Breast epithelium (tissue), 4 donors: ENCODE measurements at places on chromosomes 3 and 15. TPM values are rescaled to one million over a fixed set of nuclear protein-coding genes. Genes with fewer than 3 reads are reported as not detected.

DNA sequence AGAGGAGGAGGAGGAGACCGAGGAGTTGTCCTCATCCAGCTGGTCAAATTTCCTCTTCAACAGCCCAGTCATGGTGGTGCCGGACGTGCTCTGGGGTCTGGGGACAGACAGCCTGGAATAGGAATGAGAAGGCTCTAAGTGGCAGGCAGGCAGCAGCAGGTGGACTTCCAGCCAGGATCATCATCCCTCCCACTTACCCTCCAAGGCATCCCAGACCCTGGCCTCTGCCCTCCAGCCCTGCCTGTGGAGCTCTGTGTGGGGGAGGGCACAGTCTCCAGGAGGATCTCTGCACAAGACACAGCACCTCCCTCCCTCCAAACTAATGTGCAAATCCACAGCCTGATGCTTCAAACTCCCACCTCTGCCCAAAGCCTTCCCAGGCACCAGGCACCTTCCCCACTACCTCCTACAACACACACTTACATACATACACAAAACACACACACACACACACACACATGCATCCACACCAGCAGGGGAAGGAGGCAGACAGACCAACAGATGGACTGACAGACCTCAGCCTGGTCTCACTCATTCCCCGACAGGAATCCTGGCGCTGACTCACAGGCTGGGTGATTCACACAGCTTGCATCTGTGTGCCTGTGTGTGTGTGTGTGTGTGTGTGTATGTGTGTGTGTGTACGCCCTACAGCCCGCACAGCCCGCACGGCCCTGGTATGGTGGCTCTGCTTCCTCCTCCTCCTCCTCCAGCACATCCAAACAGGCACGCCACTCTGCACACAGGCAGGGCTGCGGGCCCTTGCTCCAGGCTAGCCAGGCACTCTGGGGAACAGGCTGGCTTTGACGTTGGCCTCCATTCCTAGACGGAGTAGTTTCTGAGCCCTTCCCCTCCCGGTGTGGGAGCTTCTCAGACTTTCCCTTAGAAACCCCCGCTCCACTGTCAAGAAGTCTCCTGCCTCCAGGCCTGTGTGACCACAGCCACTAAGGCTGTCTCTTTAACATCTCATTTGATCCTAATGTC, 6.5 kb downstream of the CSRNP1 start:
- no peaks in the 10 kb centered on the region for H3K27me3 ChIP-seq
- peaks cover 21% of the 10 kb centered on the region for H3K4me1 ChIP-seq
- peak overlapping the region; percentile 91 for H3K27ac ChIP-seq

- no peaks in the 10 kb centered on the region for H3K36me3 ChIP-seq
- H3K4me1 ChIP-seq, result no peaks in the 10 kb centered on the region
- H3K27ac ChIP-seq, result no peak overlapping the region
- H3K4me3 ChIP-seq, result no peak overlapping the region
- DNase-seq, result no peak
- no peaks in the 10 kb centered on the region for H3K27me3 ChIP-seq
Observed at GRCh38 chr3:174308736-174309135, 550.4 kb upstream of the NAALADL2 start.

DNA sequence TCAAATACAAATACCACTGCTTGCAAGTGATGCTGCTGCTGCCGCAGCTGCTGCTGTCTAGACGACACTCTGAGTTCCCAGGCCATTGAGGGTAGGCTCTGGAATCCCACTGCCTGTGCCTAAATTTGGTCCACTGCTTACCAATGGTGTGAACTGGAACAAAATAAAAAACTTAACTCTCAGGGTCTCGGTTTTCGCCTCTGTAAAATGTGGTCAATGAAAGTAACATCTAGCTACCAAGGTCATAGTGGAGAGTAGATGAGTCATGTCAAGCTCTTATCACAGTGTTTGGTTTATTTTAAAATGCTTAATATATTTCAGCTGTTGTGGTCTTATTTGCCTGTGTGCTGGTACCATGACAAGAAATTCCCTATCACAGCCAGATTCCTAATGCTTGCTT, 299.3 kb downstream of the CLSTN2 start:
- DNase-seq, result no peak
- H3K27ac ChIP-seq, result no peak overlapping the region
- H3K4me3 ChIP-seq, result no peak overlapping the region

DNA sequence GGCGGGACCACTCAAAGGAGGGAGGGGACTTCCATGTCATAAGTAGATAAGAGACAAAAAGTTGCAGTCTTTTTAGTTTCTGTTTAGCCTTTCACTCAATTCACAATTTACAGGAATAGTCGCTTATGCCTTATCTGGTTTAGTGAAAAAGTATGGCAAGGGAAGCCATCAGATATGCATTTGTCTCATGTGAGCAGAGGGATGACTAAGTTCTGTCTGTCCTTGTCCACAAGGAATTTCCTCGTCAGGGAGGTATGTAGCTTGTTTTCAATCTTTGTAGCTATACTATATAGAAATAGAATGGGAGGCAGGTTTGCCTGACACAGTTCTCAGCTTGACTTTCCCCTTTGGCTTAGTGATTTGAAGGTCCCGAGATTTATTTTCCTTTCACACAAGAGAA, 882.8 kb downstream of the NAALADL2 start:
- no peak overlapping the region for H3K4me3 ChIP-seq
- no peak for DNase-seq
- no peaks in the 10 kb centered on the region for H3K36me3 ChIP-seq
- H3K27me3 ChIP-seq, result no peaks in the 10 kb centered on the region
- no peak overlapping the region for H3K27ac ChIP-seq
- no peaks in the 10 kb centered on the region for H3K4me1 ChIP-seq

EOMES gene
- total RNA-seq, result 0.48 TPM

DNA sequence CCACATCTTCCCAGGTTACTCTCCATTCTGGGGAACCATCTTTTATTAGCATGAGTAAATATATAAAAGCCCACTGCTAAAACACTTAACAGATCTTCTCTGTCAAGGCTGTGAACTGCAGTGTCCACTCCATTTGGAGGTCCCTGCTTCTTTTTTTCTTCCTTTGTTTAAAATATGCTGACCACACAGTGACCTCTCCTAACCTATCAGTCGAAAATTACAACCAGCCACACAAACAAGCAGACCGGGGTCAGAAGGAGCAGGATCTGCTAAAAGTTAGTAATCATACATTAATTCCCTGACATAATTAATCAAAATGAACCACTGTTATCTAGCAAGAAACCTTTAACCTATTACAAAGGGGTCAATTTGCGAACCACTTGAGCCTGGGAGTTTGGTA, 427.9 kb upstream of the NR2F2 start:
- H3K4me1 ChIP-seq, result no peaks in the 10 kb centered on the region
- no peak overlapping the region for H3K27ac ChIP-seq
- H3K27me3 ChIP-seq, result no peaks in the 10 kb centered on the region
- no peaks in the 10 kb centered on the region for H3K36me3 ChIP-seq

- no peak overlapping the region for H3K27ac ChIP-seq
- no peaks in the 10 kb centered on the region for H3K4me1 ChIP-seq
- DNase-seq, result no peak
- no peak overlapping the region for H3K4me3 ChIP-seq
Observed at GRCh38 chr15:88022716-88023115, 233.8 kb downstream of the NTRK3 start.

DNA sequence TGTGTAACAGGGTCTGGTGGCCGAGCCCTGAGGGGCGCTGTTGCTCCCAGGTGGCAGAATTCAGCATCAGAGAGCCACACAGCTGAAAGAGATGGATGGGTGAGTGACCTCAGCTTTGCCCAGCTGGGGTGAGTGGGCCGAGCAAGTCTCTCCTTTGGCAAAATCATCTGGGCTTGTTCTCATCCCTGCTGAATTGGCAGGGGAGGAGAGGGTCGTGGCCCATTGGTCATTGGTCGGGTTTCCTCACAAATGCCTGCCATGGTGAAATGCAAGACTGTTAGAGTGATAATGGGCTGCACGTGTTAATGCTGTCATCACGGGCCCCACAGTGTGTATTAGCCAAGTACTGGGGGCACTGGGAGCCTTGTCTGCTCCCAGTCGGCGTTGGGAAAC, 15.9 kb downstream of the ABHD2 start:
- no peak for DNase-seq
- peak overlapping the region; percentile 45 for H3K27ac ChIP-seq
- no peak overlapping the region for H3K4me3 ChIP-seq
- no peaks in the 10 kb centered on the region for H3K36me3 ChIP-seq
- no peaks in the 10 kb centered on the region for H3K4me1 ChIP-seq

OTOL1 gene
- not detected for total RNA-seq

DNA sequence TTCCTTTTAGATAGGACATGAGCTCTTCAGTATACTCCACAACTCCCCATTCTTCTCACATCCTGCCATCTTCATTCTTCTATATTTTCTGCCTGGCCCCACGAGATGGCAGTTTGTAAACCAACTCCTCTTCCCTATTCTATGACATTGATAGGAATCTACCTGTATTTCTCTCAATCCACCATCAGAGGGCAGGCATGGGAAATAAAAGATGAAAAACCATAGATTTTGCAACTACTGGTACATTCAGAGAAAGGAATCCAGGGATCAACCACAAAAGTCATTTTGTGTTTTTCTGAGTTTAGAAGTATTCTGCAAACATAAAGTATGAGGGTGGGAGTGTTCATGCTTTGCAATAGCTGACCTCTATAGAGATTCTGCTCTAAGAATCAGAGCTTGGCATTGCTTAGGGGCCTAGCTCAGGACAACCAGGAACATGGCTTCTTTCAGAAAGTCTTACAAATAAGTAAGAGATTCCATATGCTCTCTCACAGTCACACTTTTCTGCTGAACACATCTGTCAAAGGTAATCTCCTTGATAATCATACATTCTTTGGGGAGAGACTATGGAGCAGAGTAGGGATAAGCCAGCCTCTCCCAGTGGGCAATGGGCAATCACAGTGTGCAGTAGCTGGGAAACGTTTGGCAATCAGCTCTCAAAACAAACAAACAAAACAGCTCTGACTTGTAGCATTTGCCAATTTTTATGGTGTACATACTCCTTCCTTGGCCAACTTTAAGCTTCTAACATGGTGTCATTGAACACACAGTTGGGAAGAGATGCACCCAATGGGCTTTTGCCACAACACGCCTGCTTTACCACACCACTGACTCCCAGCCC, 43.1 kb upstream of the SLC25A36 start:
- no peak for DNase-seq
- no peak overlapping the region for H3K27ac ChIP-seq
- no peak overlapping the region for H3K4me3 ChIP-seq
- no peaks in the 10 kb centered on the region for H3K27me3 ChIP-seq
- no peaks in the 10 kb centered on the region for H3K36me3 ChIP-seq
- no peaks in the 10 kb centered on the region for H3K4me1 ChIP-seq

LSG1 gene
- 34.9 TPM for total RNA-seq

UROC1 gene
- not detected for total RNA-seq

DNA sequence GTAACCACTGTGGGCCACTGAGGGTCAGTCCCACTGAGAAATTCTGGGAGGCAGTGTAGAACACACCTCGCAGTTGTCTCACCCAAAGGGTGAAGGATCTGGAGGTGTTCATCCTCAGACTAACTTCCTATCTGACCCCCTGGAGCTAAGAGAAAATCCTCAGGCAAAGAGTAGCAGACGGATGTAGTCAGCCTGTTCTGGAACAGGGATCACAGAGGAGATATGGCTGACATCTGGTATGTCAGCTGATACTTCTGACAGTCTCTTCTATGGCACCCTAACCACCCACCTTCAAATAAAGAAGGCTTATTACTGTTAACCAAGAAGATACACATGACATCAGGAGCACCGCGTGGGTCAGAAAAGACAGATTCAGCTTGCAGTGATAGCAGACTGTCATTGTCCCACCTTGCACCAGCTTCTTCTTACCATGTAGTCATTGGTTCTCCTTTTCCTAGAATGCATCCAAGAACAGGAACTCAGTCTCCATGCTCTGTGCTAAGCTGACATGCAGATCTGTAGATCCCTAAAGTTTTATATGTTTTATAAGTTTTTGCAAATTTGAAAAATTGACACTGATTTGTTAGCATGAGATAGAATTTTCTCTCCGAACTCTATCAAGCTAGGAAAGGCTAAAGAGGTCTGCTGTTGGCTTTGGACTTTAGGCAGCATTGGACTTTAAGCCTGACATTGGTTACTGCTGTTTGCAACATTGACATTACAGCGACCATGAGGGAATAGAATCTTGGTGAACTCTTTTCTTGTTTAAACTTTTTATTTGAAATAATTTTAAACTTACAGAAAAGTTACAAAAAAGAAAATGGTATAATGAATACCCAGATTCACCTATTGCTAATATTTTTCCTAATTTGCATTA, 60.4 kb downstream of the KBTBD12 start:
- H3K27me3 ChIP-seq, result no peaks in the 10 kb centered on the region
- no peak for DNase-seq
- H3K4me3 ChIP-seq, result no peak overlapping the region
- H3K4me1 ChIP-seq, result no peaks in the 10 kb centered on the region
- no peaks in the 10 kb centered on the region for H3K36me3 ChIP-seq
- no peak overlapping the region for H3K27ac ChIP-seq

GRCh38 chr3:164235289-164236028, 842.8 kb downstream of the SI start:
- no peak overlapping the region for H3K27ac ChIP-seq
- H3K4me1 ChIP-seq, result no peaks in the 10 kb centered on the region
- no peak for DNase-seq

GRCh38 chr3:170699158-170700053, 113.5 kb upstream of the SLC7A14 start:
- DNase-seq, result no peak
- H3K27me3 ChIP-seq, result no peaks in the 10 kb centered on the region
- no peak overlapping the region for H3K4me3 ChIP-seq
- H3K27ac ChIP-seq, result peak overlapping the region; percentile 64

FBXO40 gene
- not detected for total RNA-seq

- H3K4me3 ChIP-seq, result no peak overlapping the region
- DNase-seq, result no peak
- no peaks in the 10 kb centered on the region for H3K27me3 ChIP-seq
- peaks cover 5% of the 10 kb centered on the region for H3K4me1 ChIP-seq
Observed at GRCh38 chr3:194304186-194304917, 46.8 kb downstream of the CPN2 start.

DNA sequence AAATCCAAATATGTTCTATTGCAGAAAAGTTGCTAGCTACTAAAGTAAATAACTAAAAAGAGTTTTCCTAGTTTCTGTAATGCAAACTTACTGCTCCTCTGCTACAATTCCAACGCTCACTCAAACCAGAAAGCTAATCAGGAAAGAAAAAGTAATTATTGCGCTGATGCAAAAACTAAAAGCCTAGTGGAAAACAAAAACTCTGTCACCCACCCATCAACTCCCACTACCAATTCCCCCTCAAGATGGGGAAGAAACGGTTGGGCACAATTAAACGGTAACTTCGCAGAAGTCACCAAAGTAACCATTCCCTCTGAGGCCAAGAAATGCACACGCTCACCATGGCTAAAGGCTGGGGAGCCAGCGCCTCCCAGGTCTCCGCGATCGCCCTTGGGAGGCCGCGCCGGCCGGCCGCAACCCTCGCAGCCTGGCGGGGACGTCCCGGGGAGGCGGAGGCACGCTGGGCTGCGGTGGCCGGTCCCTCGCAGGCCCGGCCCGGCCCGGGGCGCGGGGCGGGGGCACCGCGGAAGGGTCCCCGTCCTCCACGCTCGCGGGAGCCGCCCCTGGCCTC, 684 bp downstream of the SLTM start:
- H3K4me3 ChIP-seq, result peak overlapping the region; percentile 76
- H3K36me3 ChIP-seq, result no peaks in the 10 kb centered on the region
- H3K4me1 ChIP-seq, result no peaks in the 10 kb centered on the region
- no peak for DNase-seq
- H3K27me3 ChIP-seq, result no peaks in the 10 kb centered on the region
- peak overlapping the region; percentile 92 for H3K27ac ChIP-seq

ANKRD63 gene
- total RNA-seq, result not detected
